ENCODE measurements at places on chromosomes 7 and 10.

GRCh38 chr7:105673367-105674084, 92.2 kb upstream of the EFCAB10 start:
- no peak for DNase-seq

- no peak for DNase-seq
Observed at GRCh38 chr10:14450041-14450491, 119.3 kb upstream of the FRMD4A start.

- DNase-seq = no peak
Observed at GRCh38 chr10:97243836-97244235, 48.6 kb downstream of the ARHGAP19 start.

GRCh38 chr7:29208410-29209250, 14.1 kb downstream of the CHN2 start:
- no peak for DNase-seq

GRCh38 chr10:18230794-18231193, 90.6 kb downstream of the CACNB2 start:
- DNase-seq = no peak
